Trophoblast cell (in vitro differentiated cells and primary cell): ENCODE measurements at places on chromosomes 7 and 10.

DNA sequence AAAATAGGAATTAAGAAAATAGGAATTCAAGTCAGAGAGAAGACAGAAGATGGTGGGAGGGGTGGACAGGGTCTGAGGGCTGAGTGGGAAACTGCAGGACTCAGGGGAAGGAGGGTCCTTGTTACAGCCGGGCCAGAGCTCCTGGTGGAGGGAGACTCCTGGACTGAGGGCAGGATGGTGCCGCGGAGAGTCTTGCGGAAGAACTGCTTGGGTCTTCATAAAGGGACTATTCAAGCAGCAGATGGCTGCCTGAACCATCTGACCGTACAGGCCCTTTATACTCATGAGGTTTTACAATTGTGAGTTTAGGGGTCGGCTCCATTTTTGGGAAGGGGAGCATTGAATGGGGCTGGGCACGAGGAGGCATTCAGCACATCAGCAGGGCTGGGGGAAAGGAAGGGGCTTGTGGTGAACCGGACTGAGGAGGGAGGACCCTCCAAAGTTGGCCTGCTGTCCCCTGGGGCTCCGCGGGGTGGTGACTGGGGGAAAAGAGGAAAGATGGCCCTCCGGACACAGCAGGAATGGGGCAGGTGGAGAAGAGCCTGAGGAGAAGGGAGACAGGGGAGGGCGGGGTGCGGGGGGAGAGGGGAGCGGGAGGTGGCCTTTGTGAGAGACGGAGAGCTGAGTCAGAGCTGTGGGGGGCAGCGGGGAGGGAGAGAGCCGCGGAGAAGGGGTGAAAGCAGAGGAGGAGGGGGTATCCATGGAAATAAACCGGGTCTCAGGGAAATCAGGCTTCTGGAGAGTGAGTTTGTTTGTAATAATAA, 1.5 kb downstream of the FAM131B start:
- no peak for DNase-seq

GRCh38 chr7:124338861-124339260, 306.0 kb upstream of the TMEM229A start:
- no peak for DNase-seq

DNA sequence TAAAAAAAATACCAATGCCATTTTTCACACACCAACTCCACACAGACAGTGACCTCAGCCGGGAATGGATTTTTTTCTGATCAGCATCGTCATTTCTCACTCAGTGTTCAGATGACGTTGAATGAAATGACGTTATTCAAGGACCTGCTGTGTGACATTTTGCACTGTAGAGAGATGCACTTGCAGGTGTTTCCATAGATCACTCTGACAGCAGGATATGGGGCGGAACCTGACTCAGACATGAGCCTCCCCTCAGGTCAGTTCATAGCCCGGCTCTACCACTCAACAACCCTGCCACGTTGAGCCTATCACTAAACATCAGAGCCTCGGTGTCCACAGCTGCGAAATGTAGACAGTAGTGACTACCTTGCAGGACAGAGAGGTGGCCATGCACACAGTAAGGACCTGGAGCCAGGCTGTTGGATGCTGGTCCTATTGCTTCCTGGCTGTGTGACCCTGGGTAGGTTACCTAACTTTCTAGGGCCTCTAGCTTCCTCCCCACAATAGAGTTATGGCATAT, 41.4 kb upstream of the ANTXRL start:
- no peak for DNase-seq

- no peak for DNase-seq
These were observed 44.9 kb downstream of the MYPN start for GRCh38 chr10:68154211-68154497.

GRCh38 chr7:121945480-121946236, 72.7 kb downstream of the PTPRZ1 start:
- no peak for DNase-seq

GRCh38 chr10:61990761-61991135, 89.2 kb downstream of the ARID5B start:
- no peak for DNase-seq

GRCh38 chr7:26705567-26705966, 158.8 kb downstream of the SKAP2 start:
- no peak for DNase-seq
